ENCODE measurements at places on chromosomes 5 and 9.

- DNase-seq, result no peak
Measured at GRCh38 chr5:8060235-8060952, 191.4 kb downstream of the MTRR start.

DNA sequence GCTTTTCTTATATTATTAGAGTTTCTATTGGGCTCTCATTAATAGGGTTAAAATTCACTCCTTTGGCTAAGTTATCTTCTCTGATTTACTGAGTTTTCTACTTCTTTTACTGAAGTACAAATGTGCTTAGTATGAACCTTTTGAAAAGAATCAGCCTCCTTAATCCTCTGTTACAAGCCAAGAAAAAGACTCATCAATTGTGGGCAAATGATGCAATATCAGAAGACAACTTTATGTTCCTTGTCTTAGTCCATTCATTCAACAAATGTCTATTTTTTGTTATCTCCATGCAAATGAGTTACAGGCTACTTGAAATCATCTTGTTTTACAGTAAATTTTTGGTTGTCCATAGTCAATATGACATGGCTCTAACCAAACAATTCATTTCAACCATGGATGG, 40.3 kb downstream of the SNCAIP start:
- DNase-seq, result no peak

DNA sequence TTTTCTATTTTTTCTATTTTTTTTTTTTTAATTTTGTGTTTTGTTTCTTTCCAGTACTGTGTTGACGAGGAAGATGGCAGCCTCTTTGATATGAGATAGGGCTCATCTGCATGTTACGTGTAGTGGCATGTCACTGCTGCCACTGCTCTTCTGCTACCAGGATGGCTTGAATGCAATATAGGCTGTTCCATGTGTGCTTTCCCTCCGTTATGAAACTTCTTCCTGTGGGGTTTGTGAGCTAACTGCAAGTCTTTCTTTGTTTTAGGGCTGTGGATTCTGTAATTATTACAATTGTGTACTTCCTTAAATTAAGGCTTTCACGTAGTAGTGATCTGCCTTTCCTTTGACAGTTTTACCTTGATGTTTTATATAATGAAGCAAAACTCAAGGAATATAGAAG, 184.6 kb downstream of the KDM4C start:
- no peak for DNase-seq

DNA sequence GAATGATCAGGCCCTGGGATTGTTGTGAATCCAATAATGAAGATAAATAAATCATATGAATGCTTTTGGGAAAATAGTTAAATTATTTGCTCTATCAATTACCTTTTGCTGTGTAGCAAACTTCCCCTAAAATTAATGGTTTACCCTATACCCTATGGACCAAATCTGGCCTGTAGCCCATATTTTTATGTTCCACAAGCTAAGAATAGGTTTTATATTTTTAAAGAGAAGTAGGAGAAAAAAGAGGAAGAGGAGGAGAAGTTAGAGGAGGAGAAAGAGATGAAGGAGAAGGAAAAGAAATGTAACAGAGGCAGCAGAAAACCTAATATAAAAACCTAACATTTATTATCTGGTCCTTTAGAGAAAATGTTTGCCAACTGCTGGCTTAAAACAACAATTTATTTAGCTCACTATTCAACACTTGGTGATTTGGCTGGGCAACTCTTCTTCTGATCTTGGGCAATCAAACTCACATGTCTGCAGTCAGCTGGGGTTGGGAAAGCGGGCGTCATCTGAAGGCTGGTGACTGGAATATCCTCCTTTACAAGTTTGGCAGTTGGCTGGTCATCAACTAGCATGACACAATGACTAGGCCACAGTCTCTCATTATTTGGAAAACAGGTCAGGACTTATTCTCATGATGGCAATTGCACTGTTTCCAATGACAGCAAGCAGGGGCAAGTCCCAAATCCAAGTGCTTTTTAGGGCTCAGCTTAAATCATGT, 522.9 kb downstream of the RASEF start:
- no peak for DNase-seq

DNA sequence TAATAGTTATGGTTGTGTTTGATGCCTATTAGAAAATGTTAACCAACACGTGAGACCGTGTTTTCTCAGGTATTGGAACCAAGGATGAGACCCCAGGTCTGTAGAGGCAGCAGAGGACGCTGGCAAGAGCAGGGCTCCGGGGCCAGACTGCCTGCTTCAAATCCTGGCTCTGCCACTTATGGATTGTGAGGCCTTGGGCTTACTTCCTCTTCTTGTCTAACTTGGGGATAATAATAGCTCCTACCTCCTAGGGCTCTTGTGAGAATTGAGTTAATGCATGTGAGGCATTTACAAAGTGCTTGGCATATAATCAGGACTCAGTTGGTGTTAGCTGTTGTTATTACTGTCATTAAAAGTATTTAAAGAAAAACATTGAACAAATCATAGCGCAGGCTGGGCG, 85.5 kb upstream of the PITX1 start:
- no peak for DNase-seq

DNA sequence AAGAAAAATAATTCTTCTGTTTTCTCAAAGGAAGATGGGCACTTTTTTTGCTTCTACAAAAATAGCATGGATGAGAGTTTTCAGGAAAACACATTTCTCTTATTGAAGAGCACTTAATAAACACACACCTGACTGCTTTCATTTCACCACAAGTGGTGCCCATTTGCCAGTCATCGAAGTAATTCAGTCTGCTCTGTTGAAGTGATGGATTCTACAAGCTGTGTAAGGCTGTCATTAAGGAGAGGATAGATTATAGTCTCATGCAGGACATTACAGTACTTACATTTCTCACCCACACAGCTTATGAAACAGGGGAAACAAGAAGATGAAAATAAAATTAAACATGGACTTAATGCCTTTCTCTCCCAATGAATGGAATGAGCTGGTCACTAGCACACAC, 165.2 kb downstream of the NR2F1-AS1 start:
- DNase-seq, result no peak

DNA sequence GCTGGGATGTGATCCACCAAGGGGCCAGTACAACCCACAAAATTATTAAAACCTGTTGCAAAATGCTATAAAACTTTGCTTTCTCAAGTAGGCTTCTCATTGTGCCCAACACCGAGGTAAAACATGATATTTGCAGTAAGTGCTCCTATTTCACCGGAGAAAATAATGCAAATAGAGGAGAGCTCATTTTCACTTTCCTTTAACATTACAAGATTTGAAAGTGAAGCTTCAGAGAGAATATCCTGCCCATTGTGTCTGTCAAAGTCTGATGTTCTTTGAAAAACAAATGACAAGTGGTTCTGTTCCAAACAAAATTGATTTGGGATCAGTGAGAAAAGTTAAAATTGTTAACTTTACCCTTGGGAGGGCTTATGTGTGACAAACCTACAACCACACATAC, 287.1 kb downstream of the KCNN2 start:
- no peak for DNase-seq

GRCh38 chr9:82920154-82920553, 142.8 kb downstream of the RASEF start:
- no peak for DNase-seq

DNA sequence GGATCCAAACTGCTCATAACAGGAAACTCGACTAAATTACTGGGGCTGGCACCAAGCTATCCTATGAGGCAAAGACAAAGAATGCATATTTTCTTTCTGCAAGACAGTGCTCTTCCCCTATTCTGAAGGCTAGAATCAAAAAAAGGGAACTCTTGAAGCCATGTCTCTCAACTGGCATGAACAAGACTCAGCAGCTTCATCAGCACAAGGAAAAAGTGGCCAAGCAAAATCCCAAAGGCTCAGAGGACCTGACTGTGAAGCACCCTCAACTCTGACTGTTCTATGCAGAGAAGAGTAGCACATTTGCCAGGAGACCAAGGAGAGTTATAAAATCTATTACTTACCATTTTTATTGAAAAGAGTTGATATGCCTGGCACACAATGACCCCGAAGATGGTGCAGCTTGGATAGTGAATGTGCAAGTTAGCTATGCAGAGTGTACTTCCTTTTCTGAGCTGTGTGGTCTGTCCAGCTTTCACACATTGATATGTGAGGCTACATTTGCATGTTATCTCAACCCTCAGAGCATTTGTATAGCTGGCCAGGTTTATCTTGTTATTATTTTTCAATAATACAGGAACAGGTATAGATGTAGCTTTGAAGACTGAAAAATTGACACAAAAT, 51.0 kb upstream of the FYB1 start:
- DNase-seq, result no peak

- DNase-seq, result peak; percentile 55
Measured at GRCh38 chr5:178590141-178590923, at the start of gene COL23A1. Gene COL23A1 (minus strand): TSS chr5:178590393.

- no peak for DNase-seq
Measured at GRCh38 chr5:53089481-53089991, 20.0 kb downstream of the MOCS2 start.

DNA sequence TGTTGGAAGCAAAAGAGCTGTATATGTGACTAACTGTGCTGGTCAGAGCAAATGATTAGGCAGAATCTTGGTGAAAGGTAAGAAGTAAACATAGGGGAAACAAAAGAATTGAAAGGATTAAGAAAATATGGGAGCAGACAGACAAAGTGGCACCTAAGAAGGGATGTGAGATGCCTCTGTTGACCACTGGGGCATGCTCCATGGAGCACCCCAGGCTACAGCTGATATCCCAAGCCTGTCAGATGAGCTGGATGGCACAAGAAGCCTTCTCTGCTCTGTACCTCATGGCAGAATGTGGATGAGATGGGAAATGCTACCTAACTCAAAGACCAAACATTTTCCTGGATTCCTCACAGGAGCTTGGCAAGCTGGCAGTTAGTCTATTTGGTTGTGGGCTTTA, 89.3 kb upstream of the SLIT3 start:
- no peak for DNase-seq

GRCh38 chr5:171313481-171314206, 4.6 kb downstream of the TLX3 start:
- DNase-seq, result no peak

- no peak for DNase-seq
Measured at GRCh38 chr5:78327761-78328510, 32.5 kb upstream of the SCAMP1 start.

DNA sequence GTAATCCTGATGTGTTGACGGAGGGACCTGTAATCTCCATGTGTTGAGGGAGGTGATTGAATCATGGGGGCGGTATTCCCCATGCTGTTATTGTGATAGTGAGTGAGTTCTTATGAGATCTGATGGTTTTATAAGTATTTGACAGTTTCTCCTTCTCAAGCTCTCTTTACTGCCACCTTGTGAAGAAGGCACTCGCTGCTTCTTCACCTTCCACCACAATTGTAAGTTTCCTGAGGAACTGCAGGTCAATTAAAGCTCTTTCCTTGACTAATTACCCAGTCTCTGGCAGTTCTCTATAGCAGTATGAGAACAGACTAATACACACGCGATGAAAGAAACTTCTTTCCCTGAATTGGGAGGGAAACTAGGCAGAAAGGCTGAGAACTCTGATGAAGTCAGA, 141.1 kb upstream of the RAD23B start:
- DNase-seq, result no peak

DNA sequence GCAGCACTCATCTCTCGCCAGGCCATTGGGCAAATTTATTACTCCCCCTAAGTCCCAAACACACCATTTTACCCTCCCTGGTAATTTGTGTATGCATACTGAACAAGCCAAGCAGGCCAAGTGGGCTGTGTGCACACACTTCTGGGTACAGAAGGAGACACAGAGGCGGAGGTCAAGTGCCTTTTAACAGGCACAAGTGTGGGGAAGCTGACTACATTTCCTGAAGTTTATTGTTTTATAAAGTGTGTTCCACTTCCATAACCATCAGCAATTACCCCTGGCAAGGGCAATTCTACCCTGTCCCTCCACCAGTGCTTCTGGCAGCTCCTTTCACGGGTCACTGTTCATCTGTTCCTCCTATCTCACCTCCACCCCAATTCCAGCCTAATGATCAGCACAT, 93.9 kb downstream of the SETX start:
- DNase-seq, result no peak

DNA sequence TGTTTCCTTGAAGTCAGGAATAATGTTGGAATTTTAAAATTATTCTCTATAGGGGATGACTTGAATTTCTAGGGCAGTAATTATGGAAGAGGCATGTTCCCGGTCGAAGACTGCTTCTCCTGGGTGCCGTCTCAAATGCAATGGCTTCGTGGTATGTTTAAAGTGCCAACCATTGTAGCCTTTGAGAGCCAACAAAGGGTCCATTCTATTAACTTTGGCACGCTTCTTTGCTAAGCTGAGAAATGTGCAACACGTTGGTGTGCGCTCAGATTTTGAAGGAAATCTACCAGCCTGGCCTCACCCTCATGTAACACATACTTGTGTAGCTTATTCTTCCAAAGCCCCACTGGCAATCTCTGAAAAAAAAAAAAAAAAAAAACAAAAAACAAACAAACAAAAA, 221.2 kb upstream of the ANKH start:
- no peak for DNase-seq

DNA sequence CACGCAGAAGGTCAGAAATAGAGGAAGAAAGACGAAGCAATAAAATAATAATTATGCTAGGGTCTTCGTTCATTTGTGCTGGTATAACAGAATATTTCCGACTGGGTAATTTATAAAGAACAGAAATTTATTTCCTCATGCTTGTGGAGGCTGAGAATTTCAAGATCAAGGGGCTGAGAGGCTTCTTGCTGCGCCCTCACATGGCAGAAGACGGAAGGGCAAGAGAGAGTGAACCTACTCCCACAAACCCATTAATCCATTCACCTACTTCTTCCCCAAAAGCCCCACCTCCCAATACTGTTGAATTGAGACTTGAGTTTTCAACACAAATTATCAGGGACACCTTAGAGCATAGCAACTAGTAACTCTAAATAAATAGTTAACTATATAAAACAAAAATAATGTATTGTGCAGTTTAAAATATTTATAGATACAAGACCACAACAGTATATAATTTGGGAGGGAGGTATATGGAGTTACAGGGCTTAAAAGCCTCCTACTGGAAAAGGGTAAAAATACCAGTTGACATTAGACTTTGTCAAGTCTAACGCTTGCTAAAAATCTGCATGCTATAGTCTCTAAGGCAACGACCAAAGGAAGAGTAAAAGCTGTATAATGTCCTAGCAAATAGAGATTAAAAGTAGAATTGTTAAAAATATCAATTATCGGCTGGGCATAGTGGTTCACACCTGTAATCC, 40.3 kb upstream of the NAA35 start:
- DNase-seq, result peak; percentile 16

GRCh38 chr5:50653946-50654345, 12.5 kb upstream of the PARP8 start:
- DNase-seq, result no peak

GRCh38 chr9:35079041-35079425, 709 bp downstream of the FANCG start:
- peak; percentile 30 for DNase-seq

- no peak for DNase-seq
Measured at GRCh38 chr9:107242073-107243030, 40.7 kb upstream of the RAD23B start.

DNA sequence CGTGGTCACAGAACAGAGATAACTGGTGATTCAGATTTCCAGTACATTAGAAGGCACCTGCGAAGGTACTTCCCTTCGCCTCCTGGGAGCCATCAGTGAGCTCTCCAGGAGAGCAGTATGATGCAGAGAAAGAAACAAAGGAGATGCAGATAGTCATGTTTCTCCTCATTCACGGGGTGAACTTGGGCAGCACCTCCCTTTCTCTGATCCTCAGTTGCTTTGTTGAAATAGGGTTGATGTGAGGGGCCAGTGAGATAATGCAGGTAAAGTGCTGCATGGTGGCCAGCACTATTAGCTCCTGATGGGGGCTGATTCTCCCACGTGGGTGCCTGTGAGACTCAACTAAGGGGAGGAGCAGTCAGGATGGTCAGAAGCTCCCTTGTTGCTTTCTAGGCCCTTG, 46.6 kb upstream of the ZNF169 start:
- no peak for DNase-seq

GRCh38 chr5:110785356-110785755, 46.5 kb downstream of the SLC25A46 start:
- DNase-seq, result no peak

Data from HuH-7.5 (cell line).